Tongue (tissue), 3 donors: ENCODE measurements at places on chromosomes 7 and 10. TPM values are rescaled to one million over a fixed set of nuclear protein-coding genes. Genes with fewer than 3 reads are reported as not detected.

The SYT15B gene
- total RNA-seq = 1.1 TPM

The TSPAN13 gene
- total RNA-seq = 33.8 TPM

The PRPS1L1 gene
- total RNA-seq = not detected

The LIPM gene
- not detected for total RNA-seq
